ENCODE measurements at places on chromosomes 4 and X. TPM values are rescaled to one million over a fixed set of nuclear protein-coding genes. Genes with fewer than 3 reads are reported as not detected.
A peak's percentile ranks its signal among the peaks of the same experiment; 100 is the strongest.

Gene ADGRG2
- not detected for polyA plus RNA-seq

Gene ZCCHC12
- polyA plus RNA-seq = 0.10 TPM

Gene APBB2
- polyA plus RNA-seq = 79.8 TPM

Gene RASL11B
- polyA plus RNA-seq = 0.83 TPM

DNA sequence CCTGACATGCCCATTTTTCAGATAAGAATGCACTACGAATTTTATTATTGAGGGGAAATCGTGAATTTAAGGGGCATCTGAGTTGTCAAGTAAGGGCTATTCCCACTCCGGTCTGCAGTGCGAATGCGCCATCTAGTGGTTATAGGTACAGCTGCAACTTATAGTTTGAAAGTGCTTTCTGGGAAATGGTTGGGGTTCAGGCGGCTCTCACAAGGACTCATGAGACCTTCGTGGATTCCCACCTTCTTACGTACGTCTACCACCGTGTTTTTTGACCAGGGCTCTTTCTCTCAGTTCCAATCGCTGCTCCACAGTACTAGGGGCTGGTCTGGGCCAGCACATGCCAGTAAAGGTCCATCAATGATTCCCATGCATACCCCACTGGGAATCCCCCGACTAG, 12.3 kb downstream of the MSL3 start:
- no peaks in the 10 kb centered on the region for H3K4me1 ChIP-seq
- DNase-seq = peak; percentile 51
- no peak overlapping the region for H3K27ac ChIP-seq
- H3K36me3 ChIP-seq = peaks cover 3% of the 10 kb centered on the region

DNA sequence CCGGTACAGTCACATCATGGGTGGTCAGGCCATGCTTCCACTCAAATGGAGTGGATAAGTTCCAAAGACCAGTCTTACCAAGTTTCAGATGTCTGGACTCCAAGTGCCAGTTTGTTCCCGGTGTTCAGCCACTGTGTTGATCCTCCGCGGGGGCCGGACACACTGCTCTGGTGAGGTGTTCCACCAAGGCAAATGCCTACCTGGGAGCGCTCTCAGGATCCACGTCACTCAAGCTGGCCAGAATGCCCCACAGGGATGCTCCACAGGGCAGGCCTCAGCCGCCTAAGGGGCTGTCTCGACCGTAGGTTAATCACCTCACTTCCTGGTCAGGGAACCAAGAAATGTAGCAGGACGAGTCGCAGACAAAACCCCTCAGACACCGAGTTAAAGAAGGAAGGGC, 258.0 kb upstream of the GRID2 start:
- H3K27ac ChIP-seq = no peak overlapping the region
- no peak overlapping the region for H3K4me3 ChIP-seq
- H3K36me3 ChIP-seq = no peaks in the 10 kb centered on the region
- no peak for DNase-seq
- no peaks in the 10 kb centered on the region for H3K27me3 ChIP-seq

- H3K36me3 ChIP-seq = no peaks in the 10 kb centered on the region
- peaks cover 100% of the 10 kb centered on the region for H3K27me3 ChIP-seq
- peaks cover 11% of the 10 kb centered on the region for H3K4me1 ChIP-seq
- H3K27ac ChIP-seq = no peak overlapping the region
Observed at GRCh38 chr4:84496331-84496705, 2.8 kb downstream of the NKX6-1 start.

DNA sequence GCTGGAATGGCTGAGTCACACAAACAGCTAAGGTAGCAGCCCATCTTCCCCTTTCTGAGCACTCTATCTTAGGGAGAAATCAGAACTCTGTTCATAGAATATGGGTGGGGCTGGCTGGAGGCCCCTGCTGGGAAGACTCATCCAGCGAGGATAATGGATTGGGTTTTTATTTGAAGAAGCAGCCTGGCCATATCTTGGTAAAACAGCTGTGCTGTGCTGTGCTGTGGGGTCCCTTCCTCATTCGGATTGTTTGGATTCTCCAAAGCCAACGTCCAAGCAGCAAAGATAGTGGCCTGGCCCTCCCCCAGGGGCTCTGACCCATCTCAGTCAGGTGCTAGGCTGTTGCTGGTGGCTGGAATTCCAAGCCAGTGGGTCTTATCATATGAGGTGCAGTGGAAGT, 63.8 kb downstream of the ZNF718 start:
- H3K27ac ChIP-seq = no peak overlapping the region
- no peaks in the 10 kb centered on the region for H3K27me3 ChIP-seq
- H3K4me1 ChIP-seq = no peaks in the 10 kb centered on the region
- no peak for DNase-seq
- H3K4me3 ChIP-seq = no peak overlapping the region
- H3K36me3 ChIP-seq = no peaks in the 10 kb centered on the region

DNA sequence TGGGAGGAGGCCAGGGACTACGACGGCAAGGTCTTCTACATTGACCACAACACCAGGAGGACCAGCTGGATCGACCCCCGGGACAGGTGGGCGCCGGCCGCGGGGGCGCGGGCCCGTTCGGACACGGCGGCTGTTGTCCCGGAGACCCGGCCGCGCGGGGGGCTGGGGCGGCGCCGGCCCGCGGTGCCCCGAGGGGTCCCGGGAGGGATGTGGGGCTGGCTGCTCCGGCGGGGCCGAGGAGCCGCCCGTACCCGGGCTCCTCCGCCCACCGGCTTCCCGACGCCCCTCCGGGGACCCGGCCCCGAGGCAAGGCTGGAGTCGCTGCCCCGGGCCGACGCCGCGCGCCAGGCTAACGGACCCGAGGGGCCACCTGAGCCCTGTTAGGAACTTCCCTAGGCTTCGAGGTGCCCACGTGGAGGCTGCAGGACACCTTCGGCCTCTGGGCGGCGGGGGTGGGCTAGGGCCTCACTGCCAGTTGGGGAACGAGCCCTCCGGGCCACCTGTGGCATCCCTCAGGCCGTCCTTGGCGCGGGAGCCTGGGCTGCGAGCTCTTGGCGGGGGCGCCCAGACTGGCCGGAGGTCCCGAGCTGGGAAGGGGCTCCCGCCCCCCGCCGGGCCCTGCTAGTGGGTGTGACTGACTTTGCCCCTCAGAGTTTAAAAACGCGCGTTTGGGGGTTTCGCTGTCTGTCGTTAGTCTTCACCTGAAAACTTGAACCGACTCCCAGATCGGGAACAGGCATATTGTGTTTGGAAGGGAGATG, 660 bp downstream of the WWC2 start:
- H3K4me3 ChIP-seq = peak overlapping the region; percentile 83
- peak; percentile 38 for DNase-seq

DNA sequence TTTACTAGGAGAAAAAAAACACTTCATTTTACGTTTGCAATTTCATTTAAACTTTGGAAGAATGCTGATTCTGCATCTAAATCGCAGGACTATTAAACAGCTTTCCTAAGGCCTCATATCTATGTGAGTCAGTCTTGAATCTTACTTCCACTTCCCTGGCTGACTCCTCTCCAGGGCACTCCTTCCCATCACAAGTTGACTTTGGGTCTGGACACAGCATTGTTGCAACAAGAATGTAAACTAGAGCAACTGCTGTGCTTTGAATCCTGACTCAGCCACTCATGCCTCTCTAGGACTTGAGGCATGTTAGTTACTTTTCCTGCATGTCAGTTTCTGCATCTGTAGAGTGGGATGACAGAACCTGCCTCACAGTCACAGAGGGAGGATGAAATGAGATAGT, 413.8 kb downstream of the FAT4 start:
- no peaks in the 10 kb centered on the region for H3K27me3 ChIP-seq
- H3K27ac ChIP-seq = no peak overlapping the region
- peaks cover 13% of the 10 kb centered on the region for H3K4me1 ChIP-seq
- no peak overlapping the region for H3K4me3 ChIP-seq
- DNase-seq = peak; percentile 78

GRCh38 chrX:3262901-3263300, 83.6 kb downstream of the MXRA5 start:
- peaks cover 13% of the 10 kb centered on the region for H3K4me1 ChIP-seq
- peak; percentile 76 for DNase-seq
- H3K27ac ChIP-seq = peak overlapping the region; percentile 65
- no peak overlapping the region for H3K4me3 ChIP-seq

GRCh38 chrX:24676403-24677024, 17.2 kb upstream of the POLA1 start:
- H3K4me3 ChIP-seq = no peak overlapping the region
- H3K36me3 ChIP-seq = no peaks in the 10 kb centered on the region
- H3K27ac ChIP-seq = no peak overlapping the region
- H3K4me1 ChIP-seq = no peaks in the 10 kb centered on the region

- H3K4me1 ChIP-seq = no peaks in the 10 kb centered on the region
- H3K27me3 ChIP-seq = no peaks in the 10 kb centered on the region
- H3K36me3 ChIP-seq = no peaks in the 10 kb centered on the region
- no peak for DNase-seq
Observed at GRCh38 chr4:129488427-129488826, 392.5 kb downstream of the C4orf33 start.

- H3K36me3 ChIP-seq = no peaks in the 10 kb centered on the region
- H3K27ac ChIP-seq = no peak overlapping the region
- no peak overlapping the region for H3K4me3 ChIP-seq
- H3K27me3 ChIP-seq = no peaks in the 10 kb centered on the region
- H3K4me1 ChIP-seq = peaks cover 4% of the 10 kb centered on the region
Observed at GRCh38 chr4:112130906-112131305, 14.3 kb upstream of the FAM241A start.

- no peaks in the 10 kb centered on the region for H3K36me3 ChIP-seq
- H3K27me3 ChIP-seq = no peaks in the 10 kb centered on the region
- no peaks in the 10 kb centered on the region for H3K4me1 ChIP-seq
- H3K4me3 ChIP-seq = no peak overlapping the region
- no peak overlapping the region for H3K27ac ChIP-seq
Observed at GRCh38 chr4:112422644-112423043, 93.3 kb downstream of the NEUROG2 start.

GRCh38 chr4:95004912-95005311, 247.2 kb downstream of the BMPR1B start:
- DNase-seq = no peak
- no peaks in the 10 kb centered on the region for H3K27me3 ChIP-seq
- no peaks in the 10 kb centered on the region for H3K4me1 ChIP-seq
- no peak overlapping the region for H3K4me3 ChIP-seq

All from endothelial cell of umbilical vein (primary cell).